Activated CD4-positive, alpha-beta T cell treated with anti-CD3 and anti-CD28 coated beads for 36 hours (primary cell): ENCODE measurements at places on chromosomes 16 and 17.

- DNase-seq, result no peak
Observed at GRCh38 chr17:80421381-80422090, 6.6 kb downstream of the ENDOV start.

GRCh38 chr16:6880263-6880662 lies 452.4 kb upstream of the RBFOX1 start:
- no peak for DNase-seq

DNA sequence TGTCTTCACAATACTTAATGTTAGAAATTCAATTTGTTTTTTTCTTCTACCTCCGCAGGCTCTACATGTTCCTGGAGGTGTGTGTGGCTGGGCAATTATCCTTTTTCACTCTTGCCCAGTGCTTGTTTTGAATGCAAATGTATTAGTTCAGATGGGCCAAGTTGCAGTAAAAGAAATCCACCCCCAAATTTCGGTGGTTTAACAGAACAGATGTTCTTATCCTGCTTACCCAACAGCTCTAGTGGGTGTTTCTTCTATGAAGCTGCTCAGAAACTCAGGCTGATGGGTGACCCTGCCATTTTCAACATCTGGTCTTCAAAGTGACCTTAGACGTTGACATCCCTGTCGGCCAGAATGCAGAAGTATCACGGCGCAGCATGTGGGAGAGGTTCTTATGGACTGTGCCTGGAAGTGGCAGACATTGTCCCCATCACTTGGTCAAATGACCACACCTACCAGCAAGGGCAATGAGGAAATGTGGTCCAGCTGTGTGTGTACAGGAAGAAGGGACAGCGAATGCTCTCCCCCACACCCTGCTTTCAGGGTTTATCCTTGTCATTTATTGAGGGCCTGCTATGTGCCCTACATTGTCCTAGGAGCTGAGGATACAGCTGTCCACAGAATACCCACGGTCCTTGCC lies 157.3 kb downstream of the CDH13 start:
- DNase-seq, result no peak

GRCh38 chr17:19713462-19713861 lies 2.9 kb downstream of the SLC47A2 start:
- DNase-seq, result no peak

DNA sequence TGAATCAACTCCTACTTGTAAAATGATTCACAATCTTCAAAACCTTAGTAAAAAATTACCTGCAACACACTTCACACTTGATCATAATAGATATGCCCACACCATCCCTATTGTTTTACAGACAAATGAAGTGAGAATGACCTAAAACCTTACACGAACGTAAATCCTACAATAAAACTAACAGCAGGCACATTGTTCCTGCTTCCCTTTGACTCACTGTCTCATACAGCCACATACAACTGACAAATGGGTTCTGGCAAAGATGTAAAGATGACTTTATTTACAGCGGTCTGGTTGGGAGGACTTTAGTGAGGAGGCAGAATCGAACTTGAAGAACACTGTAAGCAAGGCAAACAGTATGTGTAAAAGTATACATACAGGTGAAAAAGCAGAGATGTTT lies 188.7 kb downstream of the MYO1D start:
- DNase-seq, result no peak

DNA sequence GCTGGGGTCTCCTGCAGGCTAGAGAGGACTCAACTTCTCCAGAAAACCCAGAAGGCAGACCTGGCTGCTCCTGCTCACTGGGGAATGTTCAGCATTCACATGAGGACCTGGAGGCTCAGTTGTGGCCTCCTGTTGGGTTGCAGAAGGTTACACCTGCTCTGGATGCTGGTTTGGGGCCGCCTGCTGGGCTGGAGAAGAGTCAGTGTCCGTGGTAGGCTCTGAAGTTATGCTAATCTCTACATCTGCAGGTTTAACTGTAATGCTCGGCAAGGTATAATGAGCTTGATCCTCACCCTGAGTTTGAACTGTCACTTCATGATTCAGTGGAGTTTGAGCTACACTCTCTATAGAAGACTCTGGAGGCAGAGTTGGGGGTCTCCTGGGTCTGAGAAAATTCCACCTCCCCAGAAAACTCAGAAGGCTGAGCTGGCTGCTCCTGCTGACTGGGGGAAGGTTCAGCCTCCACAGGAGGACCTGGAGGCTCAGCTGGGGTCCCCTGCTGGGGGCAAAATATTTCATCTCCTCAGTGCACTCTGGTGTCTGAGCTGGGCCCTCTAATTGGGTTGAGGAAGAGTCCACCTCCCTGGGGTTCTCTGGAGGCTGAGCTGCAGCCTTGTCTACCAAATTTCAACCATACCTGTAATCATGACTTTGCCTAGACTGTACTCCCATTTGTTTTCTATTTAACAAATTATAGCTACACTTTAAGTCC lies 23.5 kb downstream of the RDM1 start:
- no peak for DNase-seq

GRCh38 chr17:57464191-57464864 lies 208.0 kb downstream of the MSI2 start:
- no peak for DNase-seq

DNA sequence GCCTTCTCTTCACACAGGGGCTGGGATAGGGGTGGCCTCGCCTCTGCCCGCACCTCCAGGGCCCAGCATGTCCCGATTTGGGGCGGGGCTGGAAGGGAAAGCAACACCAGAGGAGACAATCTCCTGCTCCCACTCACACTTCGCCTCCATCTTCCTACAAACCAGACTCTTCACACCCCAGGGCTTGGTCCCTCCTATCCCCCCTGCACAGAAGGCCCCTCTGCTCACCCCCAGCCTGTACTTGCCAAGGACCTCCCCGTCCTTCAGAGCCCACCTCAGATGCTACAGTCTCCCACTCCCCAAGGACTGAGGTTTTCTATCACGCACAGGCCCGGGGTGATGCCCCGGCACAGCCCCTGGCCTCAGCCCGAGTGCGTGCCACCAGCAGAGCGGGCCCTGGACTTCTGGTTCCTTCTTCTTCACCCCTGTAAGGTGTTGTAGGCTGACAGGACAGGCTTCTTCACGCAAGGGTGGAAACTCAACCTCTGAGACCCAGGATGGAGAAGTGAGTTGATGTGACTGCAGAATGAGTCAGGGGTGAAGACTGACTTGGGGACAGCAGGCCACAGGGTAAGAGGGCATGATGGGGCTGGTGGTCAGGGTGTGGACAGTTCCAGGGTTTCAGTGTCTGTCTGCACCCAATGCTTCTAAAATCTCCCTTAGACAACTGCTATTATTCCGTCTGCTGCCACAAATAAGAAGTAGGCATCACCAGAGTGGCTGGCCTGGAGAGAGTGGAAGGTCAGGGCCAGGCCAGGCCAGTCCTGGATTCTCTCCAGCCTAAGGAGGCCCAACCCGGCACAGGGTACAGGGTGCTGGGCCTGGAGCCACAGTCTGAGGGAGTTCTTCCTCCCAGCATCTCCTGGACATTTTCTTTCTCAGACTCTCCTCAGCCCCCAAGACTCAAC lies 2.5 kb downstream of the ITGAE start:
- no peak for DNase-seq

- DNase-seq, result no peak
Observed at GRCh38 chr17:65774787-65775186, 213.3 kb upstream of the AXIN2 start.

- no peak for DNase-seq
Observed at GRCh38 chr17:51057534-51057933, 63.1 kb downstream of the SPAG9 start.

DNA sequence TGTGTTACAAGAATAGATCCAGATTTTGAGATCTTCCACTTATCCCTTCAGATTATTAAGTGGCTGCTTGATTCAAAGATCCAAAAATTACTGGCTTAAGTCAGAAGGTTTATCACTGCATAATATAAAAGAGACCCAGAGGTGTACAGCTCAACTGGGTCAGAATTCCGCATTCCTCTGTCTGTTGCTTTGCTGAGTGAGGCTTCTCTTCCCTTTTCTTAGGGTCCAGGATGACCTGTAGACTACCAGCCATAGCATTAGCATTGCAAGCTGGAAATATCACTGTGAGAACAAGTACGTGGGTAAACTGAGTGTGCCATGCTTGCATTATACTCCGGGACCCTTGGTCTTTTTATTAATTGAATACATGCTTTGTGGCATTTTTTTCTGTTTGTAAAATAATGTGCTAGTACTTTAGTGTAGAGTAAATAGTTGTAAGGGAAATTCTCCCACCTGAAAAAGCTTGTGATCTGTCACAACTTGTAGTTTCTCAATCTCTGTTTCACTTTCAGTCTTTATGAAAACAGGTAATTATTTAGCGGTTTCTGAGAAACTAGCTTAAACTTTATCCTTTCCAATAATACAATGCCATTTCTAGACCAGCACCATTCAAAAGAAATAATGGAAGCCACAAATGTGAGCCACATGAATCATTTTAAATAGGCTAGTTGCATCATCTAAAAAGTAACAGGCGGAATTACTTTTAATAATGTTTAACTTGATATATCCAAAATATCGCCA lies 61.6 kb downstream of the TNRC6C start:
- no peak for DNase-seq

DNA sequence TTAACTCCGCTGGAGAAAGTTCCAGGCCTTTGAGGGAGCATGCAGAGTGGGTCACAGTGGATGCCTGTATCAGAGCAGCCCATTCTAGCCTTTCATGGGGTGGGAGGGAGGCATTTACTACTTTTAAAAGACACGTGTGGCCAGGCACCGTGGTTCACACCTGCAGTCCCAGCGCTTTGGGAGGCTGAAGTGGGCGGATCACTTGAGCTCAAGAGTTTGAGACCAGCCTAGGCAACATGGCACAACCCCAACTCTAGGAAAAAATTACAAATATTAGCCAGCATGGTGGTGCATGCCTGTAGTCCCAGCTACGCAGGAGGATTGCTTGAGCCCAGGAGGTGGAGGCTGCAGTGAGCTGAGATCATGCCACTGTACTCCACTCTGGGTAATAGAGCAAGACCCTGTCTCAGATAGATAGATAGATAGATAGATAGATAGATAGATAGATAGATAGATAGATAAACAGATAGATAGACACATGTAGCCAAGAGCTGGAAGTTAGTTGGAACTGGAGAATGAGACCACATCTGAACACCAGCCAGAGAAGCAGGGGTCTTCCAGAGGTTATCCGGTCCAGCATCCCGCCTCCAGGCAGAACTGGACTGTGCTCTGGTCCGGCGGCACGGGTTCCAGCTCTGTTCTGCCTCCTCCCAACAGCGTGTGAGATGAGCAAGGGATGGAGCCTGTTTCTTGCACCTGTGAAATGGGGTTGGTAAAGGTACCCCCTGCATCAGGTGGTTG lies 3.6 kb downstream of the ADCY7 start:
- no peak for DNase-seq

DNA sequence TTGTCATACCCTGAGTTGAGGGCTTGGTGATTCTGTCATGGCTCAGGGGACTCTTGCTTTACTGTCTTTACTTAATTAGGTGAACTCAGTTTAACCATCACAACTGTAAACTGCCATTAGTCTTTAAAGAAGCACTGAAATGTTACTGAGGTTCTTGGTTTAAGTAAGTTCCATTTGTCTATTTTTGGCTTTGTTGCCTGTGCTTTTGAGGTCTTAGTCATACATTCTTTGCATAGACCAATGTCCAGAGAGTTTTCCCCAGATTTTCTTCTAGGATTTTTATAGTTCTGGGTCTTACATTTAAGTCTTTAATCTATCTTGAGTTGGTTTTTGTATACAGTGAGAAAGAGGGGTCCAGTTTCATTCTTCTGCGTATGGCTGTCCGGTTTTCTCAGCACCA lies 137.5 kb downstream of the SOCS1 start:
- no peak for DNase-seq

GRCh38 chr17:73943416-73944110 lies 259.9 kb upstream of the RPL38 start:
- DNase-seq, result no peak

GRCh38 chr16:75908331-75909117 lies 182.2 kb upstream of the CPHXL start:
- DNase-seq, result no peak

- DNase-seq, result no peak
Observed at GRCh38 chr17:48639136-48639535, 13.0 kb upstream of the HOXB9 start.

GRCh38 chr17:17732892-17733670 lies 51.8 kb downstream of the RAI1 start:
- no peak for DNase-seq

GRCh38 chr17:60006160-60006559 lies 41.6 kb upstream of the RNFT1 start:
- DNase-seq, result no peak

DNA sequence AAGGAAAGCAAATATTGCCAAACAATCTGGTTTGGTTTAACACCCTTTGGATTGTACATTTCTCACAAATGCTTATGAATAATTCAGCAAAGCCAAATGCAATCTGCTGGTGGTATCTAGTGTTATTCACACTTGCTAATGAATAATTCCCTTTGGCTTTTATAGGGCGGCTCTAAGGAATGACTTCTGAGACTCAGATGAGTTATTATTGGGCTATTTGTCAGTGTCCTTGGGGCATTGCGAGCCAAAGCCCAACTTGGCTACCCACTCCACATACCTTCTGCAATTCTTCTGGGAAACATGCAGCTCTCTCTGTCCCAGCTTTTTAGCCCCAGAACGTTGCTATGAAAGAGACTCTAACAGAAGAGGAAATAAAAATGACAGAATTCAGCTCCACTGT lies 41.1 kb downstream of the FTO start:
- DNase-seq, result no peak

DNA sequence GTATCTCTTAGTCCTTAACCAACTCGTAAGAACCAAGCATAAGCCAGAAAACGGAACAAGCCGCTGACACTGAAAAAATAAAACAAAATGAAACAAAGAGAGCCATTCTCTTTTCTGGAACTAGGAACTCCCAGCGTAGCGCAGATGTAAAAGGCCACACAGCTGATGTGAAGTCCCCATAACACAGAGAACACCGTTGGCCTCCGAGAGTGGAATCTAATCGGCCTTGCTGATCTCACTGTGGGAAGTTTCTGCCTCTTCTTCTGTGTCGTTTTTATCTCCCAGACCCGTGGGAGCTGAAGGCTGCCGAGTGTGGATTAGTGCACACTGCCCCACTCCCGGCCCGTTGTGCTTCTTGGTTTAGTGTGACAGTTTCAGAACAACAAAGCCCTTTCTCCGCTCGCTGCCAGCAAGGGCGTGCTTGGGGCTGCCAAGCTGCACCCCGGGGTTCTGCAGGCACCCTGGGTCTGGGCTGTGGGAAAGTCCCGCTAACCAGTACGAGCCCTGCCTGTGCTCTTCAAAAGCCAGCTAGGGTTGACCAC lies 21.7 kb downstream of the TTYH2 start:
- DNase-seq, result no peak

DNA sequence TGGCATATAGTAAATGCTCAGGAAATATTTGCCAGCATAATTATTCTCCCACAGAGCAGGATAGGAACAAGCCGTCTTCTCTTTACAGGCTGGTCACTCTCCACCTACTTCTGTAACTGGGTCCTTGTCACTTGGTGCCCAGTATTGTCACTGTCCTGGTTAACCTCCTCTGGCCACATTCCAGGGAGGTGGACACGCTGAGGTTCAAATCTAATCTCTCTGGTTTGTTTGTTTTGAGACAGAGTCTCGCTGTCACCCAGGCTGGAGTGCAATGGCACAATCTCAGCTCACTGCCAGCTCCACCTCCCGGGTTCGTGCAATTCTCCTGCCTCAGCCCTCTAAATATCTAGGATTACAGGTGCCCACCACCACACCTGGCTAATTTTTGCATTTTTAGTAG lies 15.6 kb downstream of the SBK1 start:
- DNase-seq, result no peak
